NCI-H1417 (cell line): ENCODE measurements at places on chromosomes 13 and 19.

DNA sequence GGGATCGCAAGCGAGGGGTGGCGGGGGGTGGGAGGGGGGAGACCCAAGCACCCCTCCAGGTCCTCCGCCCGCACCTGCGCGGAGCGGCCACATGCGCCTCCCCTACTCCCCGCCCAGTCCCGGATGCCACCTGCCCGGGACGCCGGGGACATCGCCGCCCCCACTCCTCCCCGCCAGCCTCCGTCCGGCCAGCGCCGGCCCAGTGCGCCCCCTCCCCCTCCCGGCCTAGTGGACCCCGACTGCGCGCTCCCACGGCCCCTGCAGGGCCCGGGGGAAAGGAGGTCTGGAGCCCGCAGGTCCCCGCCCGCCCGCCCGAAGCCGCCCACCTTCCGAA is 263 bp downstream of the RHPN2 start:
- peak; percentile 40 for DNase-seq

DNA sequence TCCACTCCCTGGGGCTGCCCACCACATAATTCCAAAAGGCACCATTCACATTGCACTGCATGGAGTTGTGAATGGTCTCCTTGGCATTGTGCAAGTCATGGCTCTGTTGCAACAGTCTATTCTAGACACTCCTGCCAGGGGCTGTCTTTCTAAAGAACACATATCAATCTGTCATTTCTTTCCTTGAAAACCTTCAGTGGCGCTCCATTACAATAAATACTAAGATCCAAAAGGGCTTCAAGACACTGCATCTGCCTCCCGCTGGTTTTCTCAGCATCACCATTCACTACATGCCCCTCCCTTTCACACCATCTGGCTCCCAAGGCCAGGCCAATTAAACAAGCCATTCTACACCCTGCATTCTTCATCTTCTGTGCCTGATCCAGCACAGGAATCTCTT is 32.2 kb upstream of the TM9SF2 start:
- no peak for DNase-seq

DNA sequence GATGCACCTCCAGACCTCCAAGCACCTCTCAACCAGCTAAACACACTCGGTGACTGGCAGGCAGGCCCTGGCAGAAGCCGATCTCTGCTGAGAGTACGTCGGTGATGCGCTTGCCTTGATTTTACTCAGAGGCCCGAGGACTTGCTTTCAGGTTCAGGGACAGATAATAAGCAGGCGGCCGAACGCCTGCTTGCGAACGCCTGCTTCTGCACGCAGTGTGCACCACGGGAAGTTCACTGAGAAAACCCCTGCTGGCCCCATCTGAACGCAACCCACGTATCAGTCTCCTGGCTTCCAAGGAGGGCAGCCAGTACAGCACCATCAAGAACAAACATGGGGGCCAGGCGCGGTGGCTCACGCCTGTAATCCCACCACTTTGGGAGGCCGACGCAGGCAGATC is 108.0 kb downstream of the STK24 start:
- DNase-seq: no peak

DNA sequence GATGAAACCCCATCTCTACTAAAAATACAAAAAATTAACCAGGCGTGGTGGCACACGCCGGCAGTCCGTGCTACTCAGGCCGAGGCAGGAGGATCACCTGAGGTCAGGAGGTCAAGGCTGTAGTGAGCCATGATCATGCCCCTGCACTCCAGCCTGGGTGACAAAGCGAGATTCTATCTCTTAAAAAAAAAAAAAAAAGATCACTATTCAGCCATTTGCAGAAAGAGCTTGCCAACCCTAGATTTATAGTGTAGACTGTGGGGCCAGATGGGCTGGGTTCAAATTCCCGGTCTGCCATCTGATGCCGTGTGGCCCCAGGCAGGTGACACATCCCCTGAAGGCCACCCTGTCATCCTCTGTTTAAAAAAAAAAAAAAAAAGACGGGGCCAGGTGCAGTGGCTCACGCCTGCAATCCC is 28.9 kb downstream of the SMIM24 start:
- DNase-seq: no peak

GRCh38 chr13:50208826-50209335 is 193.6 kb downstream of the KCNRG start:
- no peak for DNase-seq

- no peak for DNase-seq
These were observed 158.1 kb downstream of the SUCLA2 start for GRCh38 chr13:47843005-47843404.

- DNase-seq: no peak
These were observed 4.2 kb upstream of the GP6 start for GRCh38 chr19:55042344-55042678.

DNA sequence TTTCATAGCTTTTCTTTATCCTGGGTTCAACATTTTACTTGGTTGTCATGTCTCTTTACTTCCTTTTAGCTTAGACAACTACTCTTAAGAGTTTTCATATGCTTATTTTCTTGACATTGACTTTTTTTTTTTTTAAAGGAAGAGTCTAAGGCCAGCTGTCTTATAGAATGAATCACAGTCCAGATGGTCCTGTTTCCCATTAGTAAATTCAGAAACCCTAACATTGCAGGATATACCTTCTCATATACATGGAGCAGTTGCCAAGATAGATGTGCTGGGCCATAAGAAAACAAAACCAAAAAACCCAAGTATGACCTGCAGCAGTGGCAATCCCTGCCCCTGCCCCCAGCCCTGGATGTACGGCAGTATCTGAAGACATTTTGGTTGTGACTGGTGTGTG is 72.8 kb downstream of the COG3 start:
- DNase-seq: no peak
